ENCODE measurements at places on chromosomes 1 and 21.

DNA sequence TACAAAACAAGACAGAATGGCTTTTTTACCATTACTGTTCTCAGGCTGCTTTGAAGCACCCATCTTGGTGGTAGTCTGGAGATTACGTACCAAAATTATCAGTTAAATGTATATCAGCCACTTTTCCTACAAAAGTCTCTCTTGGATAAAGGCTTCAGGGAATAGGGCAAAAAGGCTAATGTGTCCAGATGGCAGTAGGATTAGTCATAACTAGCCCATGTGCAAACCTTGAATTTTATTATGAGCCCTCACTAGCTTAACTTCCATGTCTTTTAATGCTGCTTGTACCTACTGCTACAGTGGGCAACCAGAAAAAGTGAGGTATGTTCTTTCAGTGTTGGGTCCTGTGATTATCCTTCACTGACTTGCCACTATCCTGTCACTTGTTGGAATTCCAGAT, 51.0 kb downstream of the PLPPR4 start:
- no peak for DNase-seq

DNA sequence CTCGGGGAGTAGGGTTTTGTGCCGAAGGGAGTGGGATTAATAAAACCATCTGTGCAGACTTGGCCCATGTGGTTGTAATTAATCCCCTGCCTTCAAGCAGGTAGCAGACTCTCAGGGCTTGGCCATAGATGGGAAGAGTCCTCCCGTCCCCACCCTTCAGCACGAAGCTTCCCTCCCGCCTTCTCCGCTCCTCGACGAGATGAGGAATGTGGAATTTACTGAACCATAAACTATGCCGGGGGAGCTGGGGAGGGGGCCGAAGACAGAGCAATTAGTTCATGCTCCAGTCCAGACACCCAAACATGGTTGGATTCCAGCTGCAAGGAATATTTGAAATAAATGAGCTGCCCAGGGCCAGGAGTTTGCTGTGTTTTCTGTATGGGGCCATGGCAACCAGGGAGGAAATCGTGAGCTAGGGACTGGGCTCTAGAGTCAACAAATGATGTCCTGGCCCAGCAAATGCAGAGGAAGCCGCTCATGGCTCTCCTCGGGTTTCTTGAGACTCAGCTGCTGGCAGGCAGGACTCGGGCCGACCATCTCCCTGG, 78.8 kb downstream of the SPSB1 start:
- no peak for DNase-seq

DNA sequence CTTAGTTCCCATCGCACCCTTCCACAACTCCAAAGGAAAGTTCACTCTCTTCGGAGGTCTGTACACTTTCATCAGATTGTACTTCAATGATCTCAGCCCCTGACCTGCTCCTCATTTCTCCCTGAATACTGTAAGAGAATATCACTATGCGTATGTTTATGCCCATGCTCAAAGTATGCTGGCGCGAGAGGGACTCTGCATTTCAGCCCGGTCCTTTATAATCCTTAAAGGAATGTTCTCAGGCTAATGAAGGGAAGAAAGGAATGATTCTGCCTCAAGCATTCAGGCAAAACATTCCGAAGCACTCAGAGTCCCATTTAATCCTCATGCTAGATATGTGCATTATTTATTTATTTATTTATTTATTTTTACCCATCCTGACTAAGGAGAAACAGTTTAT, 76.8 kb downstream of the PLD5 start:
- DNase-seq, result no peak

DNA sequence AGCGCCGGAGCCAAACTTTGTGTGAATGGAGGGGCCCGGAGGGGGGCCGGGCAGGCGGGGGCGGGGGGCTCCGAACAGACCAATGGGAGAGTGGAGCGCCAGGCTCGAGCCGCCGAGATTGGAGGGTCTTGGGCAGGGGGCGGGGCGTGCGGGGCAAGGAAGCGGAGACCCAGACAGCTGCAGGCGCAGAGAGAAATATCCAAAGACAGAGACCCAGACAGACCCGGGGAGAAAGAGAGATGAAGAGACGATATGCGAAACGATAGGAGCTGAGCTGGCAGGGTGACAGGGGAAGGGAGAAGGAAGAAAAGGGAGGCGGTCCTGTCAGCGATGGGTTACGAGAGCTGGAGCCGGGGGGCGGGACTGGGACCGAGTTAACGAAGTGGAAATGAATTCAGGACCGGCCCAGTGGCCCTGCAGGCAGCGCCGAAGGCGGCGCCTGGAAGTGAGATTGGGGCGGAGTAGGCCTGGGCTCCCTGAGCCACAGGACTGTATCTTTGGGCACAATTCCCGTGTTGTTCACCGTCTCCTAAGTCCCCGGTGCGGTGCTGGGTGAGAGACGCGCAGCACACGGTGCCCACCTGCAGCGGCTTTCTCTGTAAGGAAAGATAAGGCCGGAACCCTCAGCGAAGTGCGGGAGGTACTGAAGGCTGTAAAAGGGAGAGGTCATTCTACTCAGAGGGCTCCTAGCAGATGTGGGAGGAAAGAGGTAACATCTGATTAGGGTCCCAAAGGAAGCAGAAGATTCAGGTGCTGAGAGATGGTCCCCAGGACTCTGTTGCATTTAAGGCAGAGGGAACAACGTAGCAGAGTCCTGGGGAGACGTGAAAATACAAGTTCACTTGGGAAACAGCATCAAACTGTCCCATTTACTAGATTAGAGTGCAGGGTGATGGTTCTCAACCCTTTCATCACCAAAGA, 543 bp upstream of the KCNJ10 start:
- peak; percentile 79 for DNase-seq

DNA sequence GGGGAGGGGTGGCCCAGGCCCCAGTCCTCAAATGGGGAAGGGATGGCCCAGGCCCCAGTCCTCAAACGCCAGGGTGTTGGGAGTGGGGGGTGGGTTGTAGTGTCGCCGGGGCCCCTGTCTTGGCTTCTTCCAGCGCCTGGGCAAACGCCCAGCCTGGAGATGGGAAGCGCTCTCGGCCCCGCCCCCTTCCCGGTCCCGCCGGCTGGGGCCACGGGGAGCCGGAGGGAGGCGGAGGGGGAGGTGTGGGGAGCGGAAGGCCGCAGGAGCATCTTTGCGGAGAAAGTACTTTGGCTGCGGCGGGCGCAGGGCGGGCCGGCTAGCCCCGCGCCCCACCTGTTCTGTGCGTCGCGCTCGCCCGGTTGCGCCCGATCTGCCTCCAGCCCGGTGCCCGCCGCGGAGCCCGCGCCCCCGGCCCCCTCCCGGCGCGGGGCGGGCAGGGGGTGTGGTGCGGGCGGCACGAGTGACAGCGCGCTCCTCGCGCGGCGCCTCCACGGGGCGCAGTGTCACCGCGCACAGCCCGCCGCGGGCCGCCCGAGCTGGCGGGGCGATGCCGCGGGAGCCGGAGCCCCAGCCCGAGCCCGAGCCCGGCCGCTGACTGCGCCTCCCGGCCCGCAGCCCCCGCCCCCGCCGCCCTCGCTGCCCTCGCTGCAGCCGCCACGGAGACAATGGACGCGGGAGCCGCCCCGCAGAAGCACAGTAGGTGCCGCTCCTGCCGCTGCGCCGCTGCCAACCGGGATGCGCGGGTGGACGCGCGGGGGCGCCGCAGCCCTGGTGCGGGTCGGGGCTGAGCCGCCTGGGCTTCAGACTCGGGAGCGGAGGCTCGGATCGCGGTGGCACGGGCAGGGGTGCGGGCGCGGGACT, 31.1 kb upstream of the PEX10 start:
- DNase-seq, result no peak

GRCh38 chr1:168913711-168914463, 184.9 kb upstream of the DPT start:
- DNase-seq, result no peak

DNA sequence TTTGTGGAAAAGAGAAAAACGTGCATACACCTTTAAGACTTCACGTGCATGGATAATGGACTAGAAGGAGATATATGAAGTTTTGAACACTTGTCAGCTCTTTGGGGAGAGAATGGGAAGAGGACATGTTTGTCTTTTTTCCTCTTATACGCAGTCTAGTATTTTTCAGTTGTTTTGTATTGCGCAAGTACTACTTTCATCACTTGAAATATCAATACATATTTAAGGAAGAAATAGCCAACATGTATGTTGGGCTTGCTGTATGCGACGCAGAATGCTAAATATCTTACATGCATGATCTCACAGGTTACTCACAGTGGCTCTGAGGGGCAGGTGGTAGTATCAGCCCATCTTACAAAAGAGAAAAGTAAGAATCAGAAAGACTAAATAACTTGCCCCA, 176.5 kb upstream of the RUNX1 start:
- DNase-seq, result no peak

DNA sequence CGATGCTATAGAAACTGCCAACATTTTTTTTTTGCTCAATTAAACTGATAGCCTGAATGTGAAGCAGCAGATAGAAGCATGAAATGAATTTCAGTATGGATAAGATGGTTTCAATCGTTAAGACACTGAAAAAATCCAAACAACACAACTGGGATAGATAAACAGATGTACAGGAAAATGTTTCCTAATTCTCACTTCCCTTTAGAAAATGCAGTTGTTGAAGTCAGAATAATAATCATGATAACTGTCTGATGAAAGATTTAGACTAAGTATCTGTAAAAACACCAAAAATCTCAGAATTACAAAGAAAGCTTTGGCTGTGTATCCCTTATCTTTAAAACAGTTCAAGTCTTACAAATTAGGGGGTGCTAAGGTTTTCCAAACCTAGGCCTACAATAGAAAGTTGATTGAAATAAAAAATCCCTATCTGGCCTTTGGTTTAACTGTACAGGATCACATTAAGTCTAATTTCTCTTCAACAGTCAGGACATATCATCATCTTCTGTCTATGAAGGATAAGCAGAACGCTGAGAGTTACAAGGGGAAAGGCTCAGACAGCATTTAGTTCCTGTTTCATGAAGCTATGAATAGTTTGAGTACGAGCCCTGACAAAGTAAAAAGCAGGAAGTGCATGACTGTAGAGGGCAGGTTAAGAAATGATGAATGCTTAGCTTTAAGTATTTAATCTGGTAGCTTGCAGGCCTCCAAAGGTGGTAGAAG, 203.2 kb downstream of the APP start:
- DNase-seq, result no peak

DNA sequence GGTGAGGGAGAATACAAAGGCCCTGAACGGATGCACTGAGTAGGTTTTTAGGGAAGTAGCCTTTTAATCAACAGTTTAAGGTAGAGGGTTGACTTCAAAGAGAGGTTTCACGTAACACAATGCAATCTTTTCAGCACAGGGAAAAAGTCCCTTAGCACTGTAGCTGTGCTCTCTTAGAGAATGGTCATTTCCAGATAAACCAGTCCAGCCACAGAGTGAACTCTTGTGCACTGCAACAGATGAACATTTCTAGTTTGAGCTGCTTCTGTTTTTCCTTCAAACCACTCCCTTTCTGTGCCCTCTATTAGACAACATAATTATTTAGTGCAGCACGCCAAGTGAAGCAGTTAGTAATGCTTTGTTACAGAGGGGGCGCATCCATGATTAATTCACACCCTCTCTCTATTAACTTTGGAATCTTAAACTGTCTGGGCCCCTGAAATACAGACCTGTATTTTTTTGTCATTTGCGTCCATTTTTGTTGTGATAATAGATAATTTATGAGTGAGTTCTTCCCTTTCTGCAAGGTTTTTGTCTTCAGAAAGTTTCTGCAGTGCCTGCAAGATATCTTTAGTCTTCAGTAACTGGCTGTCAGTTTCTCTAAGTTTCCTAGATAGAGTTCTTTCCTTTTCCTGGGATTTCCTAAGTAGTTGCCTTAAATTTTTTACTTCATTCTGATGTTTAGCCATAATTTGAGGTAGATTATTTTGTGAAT, 22.9 kb downstream of the LCA5L start:
- no peak for DNase-seq

GRCh38 chr1:217251121-217251520, 379.8 kb downstream of the GPATCH2 start:
- DNase-seq, result no peak

All from spinal cord (tissue), 10 donors.